ENCODE measurements at places on chromosomes 3 and 15. TPM values are rescaled to one million over a fixed set of nuclear protein-coding genes. Genes with fewer than 3 reads are reported as not detected.

- DNase-seq: no peak
- H3K36me3 ChIP-seq: no peaks in the 10 kb centered on the region
- H3K27ac ChIP-seq: no peak overlapping the region
- no peaks in the 10 kb centered on the region for H3K27me3 ChIP-seq
Measured at GRCh38 chr3:70273492-70273891, 38.9 kb downstream of the MDFIC2 start.

Gene CNTN3
- 2.5 TPM for total RNA-seq

Gene CAMKV
- not detected for total RNA-seq

Gene CHRNA7
- total RNA-seq: not detected

Data from right atrium auricular region (tissue), 2 donors.